ENCODE measurements at places on chromosomes 1 and 21. TPM values are rescaled to one million over a fixed set of nuclear protein-coding genes. Genes with fewer than 3 reads are reported as not detected.

DNA sequence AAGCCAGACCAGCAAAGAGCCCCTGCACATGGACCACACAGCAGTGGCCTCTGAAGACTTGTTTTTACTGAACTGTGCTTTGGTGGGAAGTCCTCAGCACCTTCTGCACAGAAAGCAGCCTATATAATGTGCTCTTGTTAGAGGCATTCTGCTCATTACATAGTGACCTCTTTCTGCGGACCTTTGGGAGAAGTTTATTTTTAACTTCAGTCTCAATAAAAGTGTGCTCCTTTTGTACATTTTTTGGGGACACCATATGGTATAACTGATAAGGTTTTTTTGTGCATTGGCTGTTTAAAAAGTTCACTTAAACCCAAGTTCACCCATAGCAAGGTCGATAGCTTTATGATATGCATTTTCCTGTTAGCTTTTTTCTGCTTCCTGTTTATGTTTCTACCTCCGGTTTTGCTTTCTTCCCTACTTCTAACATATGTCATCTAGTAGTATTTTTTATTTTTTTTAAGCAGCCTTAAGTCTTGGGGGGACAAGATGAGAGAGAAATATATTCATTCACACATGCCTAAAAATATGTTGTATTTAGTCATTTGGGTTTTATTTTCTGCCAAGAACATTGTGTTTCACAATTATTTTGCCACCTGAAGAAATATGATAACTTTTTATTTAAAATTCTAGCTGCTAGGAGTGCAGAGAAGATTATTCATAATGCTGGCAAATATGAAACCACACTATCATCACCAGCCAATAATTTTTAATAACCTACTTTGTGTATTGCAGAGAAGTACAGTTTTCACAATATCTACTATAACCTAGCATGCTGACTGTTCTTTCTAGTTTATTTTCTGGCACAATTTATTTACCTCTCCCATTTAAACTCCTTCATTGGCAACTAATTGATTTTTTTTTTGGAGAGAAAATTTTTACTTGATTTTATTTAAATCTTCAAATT is 22.9 kb upstream of the SLC19A2 start:
- no peak for DNase-seq

The CNIH4 gene
- 31.9 TPM for total RNA-seq

DNA sequence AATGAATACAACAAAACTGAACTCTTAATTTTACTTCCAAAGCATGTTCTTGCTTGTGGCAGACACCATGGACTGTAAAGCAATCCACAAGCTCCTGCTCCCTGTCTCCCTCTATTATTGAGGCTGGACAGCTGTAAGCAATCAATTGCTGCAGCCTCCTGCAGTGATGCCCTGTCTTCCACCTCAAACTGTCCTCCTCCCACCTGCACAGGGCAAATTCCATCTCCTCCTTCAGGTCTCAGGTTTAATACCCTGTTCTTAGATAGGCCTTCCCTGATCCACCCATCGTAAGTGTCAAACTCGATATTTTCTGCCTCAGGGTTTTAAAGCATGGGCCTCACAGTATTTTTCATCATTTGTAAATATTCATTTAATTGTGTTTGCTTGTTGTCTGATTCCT is 81.8 kb downstream of the LYST start:
- no peak for DNase-seq

The HJV gene
- total RNA-seq, result 174 TPM

The SLC2A5 gene
- total RNA-seq, result 4.5 TPM

DNA sequence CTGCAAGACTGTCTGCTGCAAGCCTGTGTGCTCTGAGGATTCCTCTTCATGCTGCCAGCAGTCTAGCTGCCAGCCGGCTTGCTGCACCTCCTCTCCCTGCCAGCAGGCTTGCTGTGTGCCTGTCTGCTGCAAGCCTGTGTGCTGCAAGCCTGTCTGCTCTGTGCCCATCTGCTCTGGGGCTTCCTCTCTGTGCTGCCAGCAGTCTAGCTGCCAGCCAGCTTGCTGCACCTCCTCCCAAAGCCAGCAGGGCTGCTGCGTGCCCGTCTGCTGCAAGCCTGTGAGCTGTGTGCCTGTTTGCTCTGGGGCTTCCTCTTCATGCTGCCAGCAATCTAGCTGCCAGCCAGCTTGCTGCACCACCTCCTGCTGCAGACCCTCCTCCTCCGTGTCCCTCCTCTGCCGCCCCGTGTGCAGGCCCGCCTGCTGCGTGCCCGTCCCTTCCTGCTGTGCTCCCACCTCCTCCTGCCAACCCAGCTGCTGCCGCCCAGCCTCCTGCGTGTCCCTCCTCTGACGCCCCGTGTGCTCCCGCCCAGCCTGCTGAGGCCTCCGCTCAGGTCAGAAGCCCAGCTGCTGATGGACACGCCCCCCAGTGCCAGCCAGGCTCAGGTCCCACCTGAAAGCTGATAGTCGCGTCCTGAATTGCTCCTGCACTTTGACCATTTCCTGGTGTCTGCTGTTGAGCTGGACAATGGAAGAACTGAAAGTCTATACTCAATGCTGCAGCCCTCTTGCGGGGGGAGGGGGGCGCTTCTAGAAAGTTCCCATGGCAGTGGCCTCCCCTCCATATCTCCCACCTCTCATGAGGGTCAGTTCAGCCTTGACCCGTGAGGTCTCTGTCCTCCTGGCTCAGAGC is 1.2 kb downstream of the KRTAP10-4 start:
- no peak for DNase-seq

The HSD3B1 gene
- total RNA-seq, result 0.53 TPM

DNA sequence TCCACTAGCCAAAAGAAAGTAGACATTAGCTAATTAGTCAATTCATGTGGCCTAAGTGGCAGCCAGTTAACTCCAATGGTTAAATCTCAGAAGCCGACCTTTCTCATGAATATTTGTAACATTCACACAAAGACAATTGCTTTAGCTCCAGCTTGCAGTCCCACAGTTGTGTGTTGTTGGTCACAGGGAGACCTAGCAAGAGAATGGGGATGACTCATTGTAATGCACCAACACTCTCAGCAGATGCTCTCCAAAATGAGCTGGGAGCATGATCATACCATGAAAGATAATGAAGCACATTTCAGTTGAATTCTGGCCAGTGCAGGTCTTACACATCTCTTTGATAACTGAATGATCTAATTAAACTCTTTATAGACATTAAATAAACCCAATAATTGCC is 160.4 kb downstream of the HLX start:
- DNase-seq, result no peak

DNA sequence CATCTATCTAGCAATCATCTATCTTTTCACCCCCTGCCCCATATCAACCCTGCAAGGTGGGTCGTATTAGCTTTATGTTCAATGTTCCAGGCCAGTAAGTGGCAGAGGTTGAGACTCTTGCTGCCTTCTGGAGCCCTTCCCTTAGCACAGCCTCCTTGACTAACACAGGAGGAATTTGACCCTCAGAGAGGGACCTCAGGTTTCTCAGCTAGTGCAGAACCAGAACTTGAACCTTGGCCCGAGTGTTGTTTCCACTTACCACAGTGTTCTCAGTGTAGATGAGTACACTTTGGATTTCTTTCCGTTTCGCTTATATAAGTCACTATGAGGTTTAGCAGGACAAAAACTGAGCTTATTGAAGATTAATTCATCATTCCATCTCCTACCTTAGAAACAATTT is 11.1 kb upstream of the ATF3 start:
- DNase-seq, result no peak

DNA sequence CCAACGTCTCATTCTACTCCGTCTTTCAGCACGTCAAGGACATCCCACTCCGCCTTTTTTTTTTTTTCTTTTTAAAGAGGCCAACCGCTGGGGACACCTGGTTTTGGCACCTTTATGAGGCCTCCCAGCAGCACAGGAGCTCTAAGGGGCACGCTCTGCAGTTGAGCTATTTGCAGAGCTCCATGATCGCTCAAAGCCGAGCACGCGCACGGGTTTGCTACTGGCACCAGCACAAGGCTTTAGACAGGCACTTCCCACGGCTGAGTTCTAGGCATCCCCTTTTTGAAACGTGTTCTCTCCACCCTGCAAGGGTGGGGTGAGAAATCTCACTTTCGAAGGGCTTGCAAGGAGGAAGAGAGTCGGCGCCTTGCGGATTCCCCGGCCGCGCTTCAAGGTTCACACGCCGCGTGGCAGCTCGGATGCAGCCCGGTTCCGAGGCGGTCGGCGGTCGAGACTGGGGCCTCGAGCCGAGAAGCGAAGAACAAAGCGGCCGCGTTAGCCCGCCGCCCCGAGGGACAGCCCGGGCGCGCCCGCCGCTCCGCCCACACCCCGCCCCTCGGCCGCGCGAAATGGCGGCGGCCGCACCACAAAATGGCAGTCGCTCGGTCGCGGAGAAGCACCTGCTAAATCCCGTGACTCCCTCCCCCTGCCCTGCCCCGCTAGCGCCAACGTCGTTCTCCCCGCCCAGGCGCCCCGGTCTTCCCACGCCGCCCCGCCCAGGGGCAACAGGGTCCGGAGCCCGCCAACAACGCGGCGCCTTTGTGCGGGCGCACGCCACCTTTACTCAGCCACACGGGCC is 12.9 kb upstream of the SPEN start:
- DNase-seq, result peak; percentile 98

DNA sequence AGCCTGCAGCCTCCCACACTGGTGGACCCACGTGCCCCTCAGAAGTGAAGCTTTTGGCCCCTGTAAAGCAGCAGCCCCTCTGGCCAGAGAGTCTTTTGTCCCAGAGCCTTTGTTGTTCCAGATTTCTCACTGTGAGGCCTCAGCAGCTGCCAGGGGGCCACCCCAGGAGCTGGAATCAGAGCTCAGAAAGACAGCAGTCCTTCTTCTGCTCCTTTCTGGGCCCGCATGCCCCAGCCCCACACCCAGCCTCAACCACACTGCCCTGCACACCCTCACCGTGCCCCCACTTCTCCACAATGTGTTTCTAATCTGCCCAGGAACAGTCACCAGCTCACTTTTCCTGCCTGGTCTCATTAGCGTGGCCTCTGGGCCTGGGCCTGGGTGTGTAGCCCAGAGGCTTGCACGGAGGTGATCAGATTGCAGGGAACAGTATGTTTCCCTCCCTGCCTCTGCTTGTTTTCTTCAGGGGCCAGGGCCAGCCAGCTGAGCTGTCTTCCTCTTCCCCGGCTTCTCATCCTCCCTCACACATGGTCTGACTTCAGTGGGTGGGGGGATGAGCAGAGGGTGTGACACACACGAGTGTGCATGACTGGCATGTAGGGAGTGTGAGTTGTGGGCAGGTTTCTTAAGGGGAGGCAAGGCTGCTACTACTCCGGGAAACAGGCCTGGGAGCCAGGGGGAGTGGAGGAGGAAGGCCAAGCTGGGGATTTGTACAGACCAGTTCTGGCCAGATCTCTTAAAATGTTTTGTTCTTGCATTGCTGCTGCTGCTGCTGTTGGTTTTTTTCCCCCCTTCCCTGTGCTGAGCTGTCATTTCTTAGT is 82.5 kb upstream of the ZNF648 start:
- peak; percentile 96 for DNase-seq

All from muscle of leg (tissue), 16 donors.